NCI-H1417 (cell line): ENCODE measurements at places on chromosomes 12 and 14.

DNA sequence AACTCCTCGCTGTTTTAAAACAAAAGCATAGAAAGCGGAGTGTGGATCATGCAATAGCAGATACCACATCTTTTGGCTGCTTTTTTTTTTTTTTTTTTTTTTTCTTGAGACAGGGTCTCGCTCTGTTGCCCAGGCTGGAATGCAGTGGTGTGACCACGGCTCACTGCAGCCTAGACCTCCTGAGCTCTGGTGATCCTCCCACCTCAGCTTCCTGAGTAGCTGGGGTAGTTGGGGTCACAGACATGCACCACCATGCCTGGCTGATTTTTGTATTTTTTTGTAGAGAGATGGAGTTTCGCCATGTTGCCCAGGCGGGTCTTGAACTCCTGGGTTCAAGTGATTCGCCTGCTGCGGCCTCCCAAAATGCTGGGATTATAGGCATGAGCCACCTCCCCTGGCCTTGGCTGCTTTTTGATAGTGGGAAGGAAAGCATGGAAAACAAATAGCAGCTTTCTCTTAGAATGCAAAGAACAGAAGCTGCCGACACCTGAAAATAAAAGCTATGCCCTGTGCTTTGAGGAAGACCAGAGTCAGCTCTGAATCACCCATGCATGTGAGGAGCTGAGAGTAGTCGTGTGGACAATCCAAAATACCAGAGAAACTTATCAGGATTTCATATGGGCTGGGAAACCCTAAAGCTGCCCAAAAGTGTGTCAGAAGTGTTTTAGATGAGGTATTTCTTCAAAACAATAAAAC, 3.6 kb upstream of the ELK3 start:
- DNase-seq = no peak

GRCh38 chr12:42705863-42706262, 116.3 kb upstream of the PRICKLE1 start:
- DNase-seq = no peak

- no peak for DNase-seq
Measured at GRCh38 chr12:74915718-74916117, 293.9 kb downstream of the KCNC2 start.

- DNase-seq = no peak
Measured at GRCh38 chr12:75631831-75632230, 120.4 kb upstream of the KRR1 start.

- DNase-seq = no peak
Measured at GRCh38 chr12:113740699-113741098, 225.4 kb downstream of the RBM19 start.
